Stimulated activated CD4-positive, alpha-beta T cell treated with anti-CD3 and anti-CD28 coated beads, Interleukin-12 subunit alpha, Interleukin-12 subunit beta, amount 100 ng/mL, for 24 hours (primary cell): ENCODE measurements at places on chromosomes 11 and 22.

DNA sequence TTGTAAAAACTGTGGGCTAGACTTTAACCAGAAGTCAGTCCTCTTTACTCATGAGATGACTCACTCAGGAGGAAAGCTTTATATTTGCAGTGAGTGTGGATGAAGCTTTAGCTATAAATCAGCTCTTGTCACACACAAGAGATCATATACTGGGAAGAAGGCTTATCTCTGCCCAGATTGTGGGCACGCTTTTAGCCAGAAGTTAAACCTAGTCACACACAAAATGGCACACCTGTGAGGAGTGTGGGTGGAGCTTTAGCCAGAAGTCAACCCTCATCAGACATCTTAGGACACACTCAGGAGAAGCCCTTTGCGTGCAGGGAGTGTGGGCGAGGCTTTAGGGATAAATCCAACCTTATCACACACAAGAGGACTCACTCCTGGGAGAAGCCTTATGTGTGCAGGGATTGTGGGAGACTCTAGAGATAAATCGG is 706.9 kb upstream of the LUZP2 start:
- no peak for DNase-seq

GRCh38 chr11:32052215-32052614 is 38.7 kb upstream of the RCN1 start:
- DNase-seq, result peak; percentile 40

GRCh38 chr11:56543157-56543556 is at the start of gene OR5M11:
Gene OR5M11, minus strand, starts transcription at chr11:56543257. Its CDS starts 0 bp downstream, at chr11:56543257.
- DNase-seq, result no peak

DNA sequence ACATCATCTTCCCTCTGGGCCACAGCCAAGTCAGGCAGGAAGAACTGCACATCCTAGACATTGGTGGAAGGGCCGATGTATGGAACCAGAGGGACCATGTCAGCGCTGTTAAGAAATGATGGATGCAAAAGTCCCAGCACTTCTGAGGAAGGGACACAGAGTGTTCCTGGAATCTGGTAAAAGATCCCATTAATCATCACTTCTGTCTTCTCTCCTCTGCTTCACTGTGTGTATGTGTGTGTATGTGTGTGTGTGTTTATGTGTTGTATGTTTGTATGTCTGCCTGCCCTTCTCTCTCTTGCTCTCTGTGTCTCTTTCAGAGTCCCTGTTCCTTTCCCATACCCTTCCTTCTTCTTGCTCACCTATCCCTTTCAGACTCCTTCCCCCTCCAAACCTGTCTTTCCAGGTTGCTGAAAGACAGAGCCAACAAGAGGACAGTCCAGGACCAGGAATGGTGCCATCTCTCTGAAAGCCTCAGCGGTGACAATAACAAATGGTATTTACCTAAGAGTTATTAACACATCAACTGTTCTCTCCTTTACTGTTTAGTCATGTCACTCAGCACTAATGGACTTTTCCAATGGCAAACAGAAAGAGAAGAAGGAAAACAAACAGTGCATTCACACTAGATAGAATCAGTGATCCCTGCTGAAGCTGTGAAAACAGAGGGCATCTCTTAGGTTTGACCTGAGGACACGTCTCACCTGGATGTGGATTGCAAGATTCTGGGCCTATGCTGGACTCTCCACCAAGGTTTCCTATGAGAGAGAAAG is 47.1 kb downstream of the EHF start:
- no peak for DNase-seq

GRCh38 chr11:64101461-64101860 is 64.5 kb downstream of the MACROD1 start:
- no peak for DNase-seq

- no peak for DNase-seq
Measured at GRCh38 chr11:119844808-119845207, 115.8 kb upstream of the NECTIN1 start.

- no peak for DNase-seq
Measured at GRCh38 chr22:39238966-39239505, 5.7 kb downstream of the PDGFB start.

GRCh38 chr22:17823226-17823625 is 49.0 kb upstream of the BID start:
- no peak for DNase-seq

- no peak for DNase-seq
Measured at GRCh38 chr11:116461789-116462188, 311.0 kb downstream of the BUD13 start.

DNA sequence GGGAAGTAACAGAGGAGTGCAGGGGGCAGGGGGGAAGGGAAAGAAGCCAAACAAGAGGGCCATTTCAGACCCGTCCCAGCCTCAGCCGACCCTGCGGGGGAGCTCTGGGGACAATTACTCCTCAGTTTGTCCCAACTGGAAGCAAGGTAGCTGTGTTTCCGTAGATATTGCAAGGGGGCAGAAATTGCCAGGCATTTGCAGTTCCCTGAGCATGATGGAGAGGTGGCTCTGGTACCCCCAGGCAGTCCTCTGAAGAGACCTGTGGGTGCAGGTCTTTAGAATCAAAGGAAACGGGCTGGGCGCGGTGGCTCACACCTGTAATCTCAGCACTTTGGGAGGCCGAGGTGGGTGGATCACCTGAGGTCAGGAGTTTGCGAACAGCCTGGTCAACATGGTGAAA is 13.8 kb upstream of the JAM3 start:
- no peak for DNase-seq

GRCh38 chr11:66243782-66244535 is 24.5 kb upstream of the RAB1B start:
- no peak for DNase-seq

DNA sequence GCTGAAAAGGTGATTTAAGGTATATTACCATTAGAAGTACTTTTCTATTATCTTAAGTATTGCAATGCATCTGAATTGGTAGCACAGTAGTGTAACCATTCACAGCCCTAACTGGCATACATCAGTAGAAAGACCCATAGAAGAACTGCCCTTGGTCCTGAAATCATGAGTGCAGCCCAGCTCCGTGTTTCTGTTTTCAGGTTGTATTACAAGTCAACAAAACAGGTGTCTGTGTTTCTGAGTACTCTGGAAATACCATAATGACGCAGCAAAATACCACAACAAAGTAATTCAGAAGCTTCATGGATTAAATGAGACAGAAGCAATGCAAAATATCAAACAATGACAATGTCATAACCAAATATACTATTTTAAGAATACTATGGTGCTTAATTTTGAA is 226.3 kb downstream of the OPCML start:
- no peak for DNase-seq

DNA sequence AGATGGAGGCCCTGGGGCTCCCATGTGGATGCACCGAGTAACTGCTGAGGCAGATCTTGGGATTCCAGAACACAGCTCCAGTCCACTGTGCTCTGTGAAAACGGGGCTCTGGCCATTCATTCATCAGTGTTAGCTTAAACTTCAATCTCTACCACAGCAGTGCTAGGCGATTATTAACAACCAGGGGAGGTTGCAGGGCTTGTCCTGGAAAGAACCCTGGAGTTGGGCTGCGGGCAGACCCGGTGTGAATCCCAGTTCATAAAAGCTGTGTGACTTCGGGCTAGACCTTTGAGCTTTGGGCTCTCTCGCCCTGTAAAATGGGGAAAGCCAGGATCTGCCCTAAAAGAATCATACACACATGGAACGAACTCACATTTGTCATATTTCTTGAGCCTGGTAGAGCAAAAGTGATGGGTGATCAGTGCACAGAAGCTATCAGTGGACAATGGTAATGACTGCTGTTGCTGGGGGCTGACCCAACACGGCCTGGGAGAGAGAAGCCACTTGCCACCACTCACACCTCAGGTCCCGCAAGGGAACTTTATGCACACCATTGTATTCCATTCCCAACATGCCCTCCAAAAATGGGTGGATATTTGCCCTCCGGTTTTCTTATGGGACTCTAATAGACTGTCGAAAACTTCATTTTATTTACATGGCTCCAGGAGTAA is 15.6 kb upstream of the CRYBB3 start:
- DNase-seq, result no peak

- no peak for DNase-seq
Measured at GRCh38 chr11:120577041-120577440, 65.5 kb downstream of the GRIK4 start.

DNA sequence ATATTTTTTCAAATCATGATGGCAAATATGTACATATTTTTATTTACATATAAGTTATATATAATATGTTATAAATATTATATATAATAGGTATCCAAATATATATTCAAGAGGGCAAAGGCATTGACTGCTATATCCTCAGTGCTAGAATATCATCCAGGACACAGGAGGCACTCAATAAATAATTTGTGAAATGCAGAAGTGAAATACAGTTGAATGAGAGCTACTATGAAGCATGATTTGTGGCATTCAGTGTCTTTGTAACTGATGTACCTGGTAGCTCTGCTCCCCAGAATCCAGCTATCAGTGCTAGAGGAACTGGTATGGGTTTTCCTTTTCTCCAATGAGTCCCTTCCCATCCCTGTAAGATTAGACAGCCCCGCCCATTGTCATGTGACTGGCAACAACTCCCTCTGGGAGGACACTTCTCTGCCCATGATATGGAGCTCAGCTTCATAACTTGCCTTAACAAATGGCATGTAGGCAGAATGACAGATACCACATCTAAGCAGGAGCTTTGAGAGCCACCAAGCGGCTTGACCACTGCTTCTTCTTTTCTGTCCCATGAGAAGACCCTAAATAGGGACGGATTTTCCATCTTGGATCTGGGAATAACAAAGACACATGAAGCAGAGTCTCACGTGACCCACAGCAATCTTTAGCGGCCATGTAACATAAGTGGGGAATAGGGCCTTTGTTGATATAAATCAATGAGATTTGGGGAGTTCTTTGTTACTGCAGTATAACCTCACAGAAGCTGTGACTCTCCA is 10.2 kb upstream of the CD82 start:
- DNase-seq, result no peak

DNA sequence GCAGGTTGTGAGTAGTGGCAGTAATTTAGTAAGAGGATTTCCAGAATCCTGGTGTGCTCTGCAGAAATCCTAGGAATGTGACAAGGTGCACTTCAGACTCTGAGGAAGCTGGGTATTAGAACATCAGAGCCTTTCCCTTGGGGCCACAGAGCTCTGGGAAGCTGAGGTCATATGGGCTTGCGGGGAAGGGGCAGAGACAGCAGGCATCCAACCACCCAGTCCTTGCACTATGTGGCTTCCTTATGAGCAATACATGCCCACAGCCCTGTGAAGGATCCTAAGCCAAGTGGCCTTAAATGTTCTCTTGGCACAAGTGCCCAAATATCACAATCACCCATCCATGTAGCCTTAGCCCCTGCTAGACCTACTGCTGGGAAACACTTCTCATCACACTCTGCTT is 46.2 kb downstream of the P4HA3 start:
- no peak for DNase-seq

DNA sequence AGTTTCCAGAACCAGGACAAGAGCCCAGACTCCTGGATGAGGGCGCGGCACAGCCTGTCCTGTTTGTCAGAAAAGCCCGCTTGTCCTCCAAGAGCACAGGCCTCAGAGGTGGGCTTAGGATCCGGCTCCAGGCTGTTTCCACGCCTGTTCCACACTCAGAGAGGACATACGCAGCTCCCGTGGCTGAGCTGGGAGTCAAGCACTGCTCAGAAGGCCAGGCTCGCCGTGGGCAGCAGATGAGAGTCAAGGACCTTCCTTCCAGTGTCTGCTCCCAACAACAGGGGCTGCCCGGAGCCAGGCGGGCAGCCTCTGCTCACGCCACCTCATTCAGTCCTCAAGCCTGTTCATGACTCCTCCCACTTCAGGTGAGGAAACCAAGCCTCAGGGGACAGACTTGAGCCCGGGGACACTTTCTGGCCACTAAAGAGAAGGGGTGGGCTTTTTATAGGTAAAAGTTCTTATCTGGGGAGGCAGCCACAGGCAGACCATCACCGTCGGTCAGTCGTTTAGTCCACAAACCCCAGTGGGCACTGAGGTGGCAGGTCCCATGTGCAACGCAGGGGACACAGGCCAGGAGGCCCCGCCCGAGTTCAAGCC is 3.8 kb downstream of the CYB5R3 start:
- no peak for DNase-seq

GRCh38 chr22:20865875-20866445 is 7.2 kb downstream of the SNAP29 start:
- no peak for DNase-seq

DNA sequence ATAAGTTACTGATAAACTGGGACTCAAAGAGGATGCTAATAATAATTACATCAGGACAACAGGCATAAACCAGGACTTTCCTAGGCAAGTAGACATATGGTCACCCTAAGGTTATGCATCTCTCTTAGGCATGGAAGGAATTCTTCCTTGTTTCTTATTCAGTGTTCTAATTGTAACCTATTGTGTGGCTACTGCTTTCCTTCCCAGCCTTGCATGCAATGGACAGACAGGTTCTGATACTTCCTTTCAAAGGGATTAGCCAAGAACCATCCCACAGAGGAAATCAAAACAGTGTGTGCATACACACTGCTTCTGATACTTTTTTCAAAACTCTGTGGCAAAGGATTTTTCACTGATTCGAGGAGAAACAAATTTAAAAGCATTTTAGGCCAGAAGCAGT is 48.3 kb downstream of the RRAS2 start:
- no peak for DNase-seq

GRCh38 chr11:1733009-1733715 is 17.2 kb downstream of the IFITM10 start:
- DNase-seq, result no peak
